ENCODE measurements at places on chromosomes 2 and 18.

DNA sequence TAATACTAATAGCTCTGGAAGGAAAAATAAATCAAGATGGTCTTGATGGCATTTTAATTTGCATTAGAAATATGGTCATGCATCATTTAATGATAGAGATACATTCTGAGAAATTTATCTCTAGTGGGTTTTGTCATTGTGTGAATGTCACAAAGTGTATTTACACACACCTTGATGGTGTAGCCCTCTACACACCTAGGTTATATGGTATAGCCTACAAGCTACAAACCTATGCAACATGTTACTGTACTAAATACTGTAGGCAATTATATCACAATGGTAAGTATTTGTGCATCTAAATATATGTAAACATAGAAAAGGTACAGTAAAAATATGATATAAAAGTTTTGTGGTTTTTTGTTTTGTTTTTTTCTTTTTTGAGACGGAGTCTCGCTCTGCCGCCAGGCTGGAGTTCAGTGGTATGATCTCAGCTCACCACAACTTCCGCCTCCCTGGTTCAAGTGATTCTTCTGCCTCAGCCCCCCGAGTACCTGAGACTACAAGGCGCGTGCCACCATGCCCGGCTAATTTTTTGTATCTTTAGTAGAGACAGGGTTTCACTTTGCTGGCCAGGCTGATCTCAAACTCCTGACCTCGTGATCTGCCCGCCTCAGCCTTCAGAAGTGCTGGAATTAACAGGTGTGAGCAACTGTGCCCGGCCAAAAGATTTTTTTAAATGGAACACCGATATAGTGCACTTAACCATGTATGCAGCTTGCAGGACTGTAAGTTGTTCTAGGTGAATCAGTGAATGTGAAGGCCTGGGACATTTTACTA is 83.7 kb upstream of the UBXN4 start:
- H3K27ac ChIP-seq: no peak overlapping the region
- no peaks in the 10 kb centered on the region for H3K27me3 ChIP-seq
- no peaks in the 10 kb centered on the region for H3K4me1 ChIP-seq
- no peak for DNase-seq

DNA sequence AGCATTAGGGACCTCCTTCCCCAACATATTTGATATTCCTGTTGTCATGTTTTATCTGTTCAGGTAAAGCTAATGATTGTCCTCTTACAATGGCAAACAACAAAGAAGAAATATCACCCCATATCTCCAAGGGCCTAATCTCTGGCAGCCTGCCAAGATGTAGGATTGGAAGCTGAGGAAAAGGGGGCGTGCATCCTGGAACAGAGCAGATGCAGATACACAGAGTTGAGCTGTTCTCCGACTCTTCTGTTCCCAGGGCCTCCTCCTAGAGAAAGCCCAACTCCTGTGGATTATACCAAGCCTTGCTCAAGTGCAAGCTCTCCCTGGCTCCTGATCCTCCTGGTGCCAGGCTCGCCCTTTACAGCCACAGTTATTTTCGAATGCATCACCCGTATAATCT is 35.2 kb upstream of the CD207 start:
- H3K4me3 ChIP-seq: no peak overlapping the region
- H3K4me1 ChIP-seq: peaks cover 10% of the 10 kb centered on the region
- no peaks in the 10 kb centered on the region for H3K27me3 ChIP-seq
- DNase-seq: no peak
- H3K27ac ChIP-seq: no peak overlapping the region
- no peaks in the 10 kb centered on the region for H3K36me3 ChIP-seq

DNA sequence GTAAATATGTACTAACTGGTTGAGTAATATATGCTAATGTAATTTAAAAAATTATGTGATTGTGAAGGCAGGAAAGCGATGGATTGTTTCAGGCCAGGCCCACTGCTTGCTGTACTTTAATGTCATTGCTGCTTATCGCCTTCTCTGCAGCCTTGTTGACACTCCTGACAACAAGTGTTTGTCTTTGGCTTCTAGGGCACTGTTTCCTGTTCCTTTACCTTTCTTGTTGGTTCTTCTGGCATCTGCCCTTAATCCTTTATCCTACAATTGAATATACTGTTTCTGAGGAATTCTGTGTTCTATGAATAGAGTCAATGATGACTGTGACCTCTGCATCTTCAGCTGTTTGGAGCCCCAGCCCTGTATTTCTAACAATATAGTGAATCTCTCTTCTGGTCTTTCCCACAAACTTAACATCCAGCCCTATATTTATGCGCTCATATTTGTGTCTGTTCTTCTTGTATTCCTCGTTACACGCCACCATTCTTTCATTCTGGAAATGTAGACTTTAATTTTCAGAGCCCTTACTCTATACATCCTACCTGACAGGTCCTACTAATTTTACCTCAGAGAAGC is 17.6 kb downstream of the ACSL3 start:
- H3K36me3 ChIP-seq: no peaks in the 10 kb centered on the region
- H3K27ac ChIP-seq: no peak overlapping the region

DNA sequence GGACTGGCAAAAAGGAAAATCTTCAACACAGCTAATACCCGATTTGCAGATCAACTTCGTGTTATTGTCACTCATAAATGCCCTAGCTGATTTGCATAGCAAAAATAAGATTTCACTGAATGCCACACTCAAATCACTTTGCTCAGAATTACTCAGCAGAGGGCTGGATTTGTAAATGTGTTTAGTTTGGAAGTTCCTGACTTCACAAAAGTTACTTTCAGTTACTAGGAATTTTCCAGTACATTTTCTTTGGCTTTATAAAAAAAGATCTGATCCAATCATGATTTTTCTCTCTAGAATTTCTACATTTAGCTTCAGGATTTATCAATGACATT is 433.3 kb upstream of the ID2 start:
- H3K27me3 ChIP-seq: no peaks in the 10 kb centered on the region
- no peak overlapping the region for H3K4me3 ChIP-seq
- no peaks in the 10 kb centered on the region for H3K36me3 ChIP-seq
- H3K27ac ChIP-seq: no peak overlapping the region

- DNase-seq: no peak
- no peak overlapping the region for H3K4me3 ChIP-seq
- H3K4me1 ChIP-seq: no peaks in the 10 kb centered on the region
These were observed 243.9 kb upstream of the LRRTM1 start for GRCh38 chr2:80548469-80548868.

GRCh38 chr2:105330681-105331375 is 1.3 kb upstream of the TGFBRAP1 start:
- H3K27ac ChIP-seq: no peak overlapping the region
- no peak overlapping the region for H3K4me3 ChIP-seq
- peaks cover 25% of the 10 kb centered on the region for H3K4me1 ChIP-seq
- DNase-seq: no peak
- no peaks in the 10 kb centered on the region for H3K36me3 ChIP-seq

GRCh38 chr18:7921938-7922587 is 354.9 kb downstream of the PTPRM start:
- no peaks in the 10 kb centered on the region for H3K27me3 ChIP-seq
- peak; percentile 27 for DNase-seq
- peak overlapping the region; percentile 71 for H3K27ac ChIP-seq
- peaks cover 25% of the 10 kb centered on the region for H3K4me1 ChIP-seq
- no peaks in the 10 kb centered on the region for H3K36me3 ChIP-seq

DNA sequence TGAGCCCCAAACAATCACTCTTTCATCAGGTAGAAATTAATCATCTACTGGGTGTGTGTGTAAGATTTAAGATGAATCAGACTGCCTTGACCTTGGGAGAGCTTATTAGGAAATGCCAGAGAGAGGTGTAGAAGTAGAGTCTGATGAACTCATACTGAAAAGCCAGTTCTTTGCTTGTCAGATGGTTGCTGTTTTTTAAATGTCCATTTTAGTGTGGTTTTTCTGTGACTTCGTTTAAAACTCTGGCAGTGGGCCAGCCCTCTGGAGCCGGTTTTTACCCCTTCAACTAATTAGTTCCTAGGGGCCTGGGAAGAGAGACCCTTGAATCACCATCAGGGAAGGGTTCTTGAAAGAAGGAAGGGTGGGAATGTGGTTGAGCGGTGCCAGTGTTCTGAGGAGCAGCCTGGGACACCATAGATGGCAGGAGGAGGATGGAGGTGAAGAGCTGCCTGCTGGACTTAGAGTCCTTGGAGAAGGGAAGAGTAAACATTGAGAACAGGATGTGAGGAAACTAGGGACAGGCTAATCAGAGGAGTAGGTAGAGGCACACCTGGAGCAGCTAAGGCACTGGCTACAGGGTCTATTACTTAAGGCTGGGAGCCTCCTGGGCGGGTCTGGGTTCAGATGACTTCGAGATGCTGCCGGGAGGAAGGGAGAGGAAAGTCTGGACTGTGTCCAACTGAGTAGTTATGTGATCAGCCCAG is 66.1 kb downstream of the LRRFIP1 start:
- peaks cover 59% of the 10 kb centered on the region for H3K4me1 ChIP-seq
- no peaks in the 10 kb centered on the region for H3K27me3 ChIP-seq
- peak overlapping the region; percentile 83 for H3K27ac ChIP-seq
- DNase-seq: no peak
- no peaks in the 10 kb centered on the region for H3K36me3 ChIP-seq

DNA sequence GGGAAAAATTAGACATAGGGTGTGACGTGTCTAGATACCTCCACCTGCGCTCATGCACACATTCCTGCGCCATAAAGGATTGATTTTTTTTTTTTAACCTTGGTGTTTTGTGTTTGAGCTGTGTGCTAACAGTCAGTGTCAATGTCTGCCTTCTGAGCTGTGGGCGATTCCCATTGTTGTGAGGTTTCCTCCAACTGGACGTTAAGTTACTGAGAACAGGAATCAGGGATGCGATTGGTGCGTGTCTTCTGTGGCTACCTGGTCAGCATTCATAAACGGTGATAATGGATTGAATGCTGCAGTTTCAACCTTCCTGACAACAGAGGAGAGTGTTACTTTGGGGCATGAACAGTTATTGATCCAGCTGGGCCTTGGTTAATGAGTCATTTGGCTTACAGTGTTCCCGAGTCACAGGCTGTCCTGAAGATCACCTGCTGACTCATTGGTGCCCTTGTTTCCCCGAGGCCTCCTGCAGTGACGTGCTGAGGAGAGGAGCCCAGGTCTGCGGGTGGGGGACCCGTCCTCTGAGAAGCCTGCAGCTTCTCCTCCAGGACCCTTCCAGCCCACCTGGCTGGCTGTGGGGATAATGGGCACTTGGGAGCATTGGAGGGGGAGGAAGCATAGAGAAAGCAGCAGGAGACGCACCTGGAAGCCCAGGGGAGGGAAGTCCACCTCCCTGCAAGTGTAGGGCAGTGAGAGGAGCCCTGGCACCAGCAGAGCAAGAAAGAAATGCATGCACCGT is 25.8 kb upstream of the CABYR start:
- H3K27me3 ChIP-seq: no peaks in the 10 kb centered on the region
- H3K36me3 ChIP-seq: no peaks in the 10 kb centered on the region
- peak overlapping the region; percentile 94 for H3K27ac ChIP-seq
- H3K4me3 ChIP-seq: no peak overlapping the region
- DNase-seq: peak; percentile 90
